ENCODE measurements at places on chromosomes 2 and 18. TPM values are rescaled to one million over a fixed set of nuclear protein-coding genes. Genes with fewer than 3 reads are reported as not detected.

GRCh38 chr2:197993363-197993762, 189.0 kb downstream of the PLCL1 start:
- H3K4me3 ChIP-seq = no peak overlapping the region
- H3K4me1 ChIP-seq = peaks cover 41% of the 10 kb centered on the region
- H3K27me3 ChIP-seq = no peaks in the 10 kb centered on the region
- peaks cover 3% of the 10 kb centered on the region for H3K36me3 ChIP-seq
- peak overlapping the region; percentile 27 for H3K27ac ChIP-seq

GRCh38 chr2:124778076-124778475, 753.0 kb downstream of the CNTNAP5 start:
- no peak overlapping the region for H3K4me3 ChIP-seq
- no peaks in the 10 kb centered on the region for H3K27me3 ChIP-seq
- no peak overlapping the region for H3K27ac ChIP-seq
- no peaks in the 10 kb centered on the region for H3K36me3 ChIP-seq
- no peak for DNase-seq
- no peaks in the 10 kb centered on the region for H3K4me1 ChIP-seq

DNA sequence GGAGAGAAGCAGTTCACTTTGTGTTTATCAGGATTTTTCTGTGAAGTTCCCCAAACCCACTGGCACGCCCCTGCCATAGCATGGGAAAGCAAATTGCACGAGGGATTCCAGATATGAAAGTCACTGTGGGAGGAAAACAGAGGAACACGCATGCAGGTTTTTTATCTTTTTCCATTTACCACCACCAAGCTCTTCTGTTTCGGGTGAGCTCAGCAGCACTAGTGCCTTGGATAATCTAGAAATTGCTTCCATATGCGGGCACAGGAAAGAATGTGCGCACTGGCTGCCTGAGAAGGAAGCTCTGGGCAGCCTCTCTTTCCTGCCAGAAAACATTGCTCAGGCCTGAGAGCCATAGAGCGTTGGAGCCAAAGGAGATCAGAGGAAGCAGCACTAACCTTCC, 65.9 kb upstream of the WIPF1 start:
- no peaks in the 10 kb centered on the region for H3K27me3 ChIP-seq
- H3K4me1 ChIP-seq = peaks cover 15% of the 10 kb centered on the region
- H3K4me3 ChIP-seq = no peak overlapping the region
- no peak overlapping the region for H3K27ac ChIP-seq

- no peaks in the 10 kb centered on the region for H3K36me3 ChIP-seq
- no peak for DNase-seq
- no peaks in the 10 kb centered on the region for H3K27me3 ChIP-seq
- no peak overlapping the region for H3K27ac ChIP-seq
- H3K4me1 ChIP-seq = peaks cover 12% of the 10 kb centered on the region
- no peak overlapping the region for H3K4me3 ChIP-seq
These were observed 4.7 kb downstream of the DSEL start for GRCh38 chr18:67511840-67512239.

GRCh38 chr2:221831051-221831450, 258.9 kb upstream of the EPHA4 start:
- no peak overlapping the region for H3K27ac ChIP-seq
- H3K4me1 ChIP-seq = no peaks in the 10 kb centered on the region
- H3K27me3 ChIP-seq = no peaks in the 10 kb centered on the region
- DNase-seq = no peak

GRCh38 chr2:108348816-108349570, 28.8 kb upstream of the SULT1C4 start:
- H3K4me3 ChIP-seq = no peak overlapping the region
- H3K4me1 ChIP-seq = peaks cover under 1% of the 10 kb centered on the region
- no peak overlapping the region for H3K27ac ChIP-seq
- H3K36me3 ChIP-seq = peaks cover 1% of the 10 kb centered on the region
- no peak for DNase-seq
- peaks cover 32% of the 10 kb centered on the region for H3K27me3 ChIP-seq

DNA sequence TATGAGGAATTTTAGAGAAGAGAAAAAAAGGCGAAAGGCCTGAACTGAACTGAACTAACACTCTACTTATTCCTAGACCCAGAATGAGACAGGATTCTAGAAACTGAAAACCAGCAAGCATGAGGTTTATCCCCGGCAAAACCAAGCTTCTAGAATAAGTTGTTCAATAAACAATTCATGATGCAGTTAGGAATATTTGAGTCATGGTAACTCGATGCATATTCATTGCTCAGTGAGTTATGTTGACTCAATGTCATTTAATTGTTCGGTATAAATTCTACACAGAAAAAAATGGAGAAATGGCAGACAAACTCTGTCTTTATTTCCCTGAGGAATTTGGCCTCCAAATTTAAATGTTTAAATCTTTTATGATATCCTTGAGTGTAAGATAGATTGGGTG, 321.5 kb downstream of the SATB2 start:
- H3K36me3 ChIP-seq = no peaks in the 10 kb centered on the region
- H3K27ac ChIP-seq = no peak overlapping the region
- H3K4me3 ChIP-seq = no peak overlapping the region
- H3K27me3 ChIP-seq = peaks cover 8% of the 10 kb centered on the region
- no peaks in the 10 kb centered on the region for H3K4me1 ChIP-seq
- DNase-seq = no peak

- H3K27ac ChIP-seq = no peak overlapping the region
- no peaks in the 10 kb centered on the region for H3K4me1 ChIP-seq
- H3K36me3 ChIP-seq = no peaks in the 10 kb centered on the region
- no peak overlapping the region for H3K4me3 ChIP-seq
- peaks cover 6% of the 10 kb centered on the region for H3K27me3 ChIP-seq
These were observed 5.3 kb upstream of the LHCGR start for GRCh38 chr2:48760826-48761225.

DNA sequence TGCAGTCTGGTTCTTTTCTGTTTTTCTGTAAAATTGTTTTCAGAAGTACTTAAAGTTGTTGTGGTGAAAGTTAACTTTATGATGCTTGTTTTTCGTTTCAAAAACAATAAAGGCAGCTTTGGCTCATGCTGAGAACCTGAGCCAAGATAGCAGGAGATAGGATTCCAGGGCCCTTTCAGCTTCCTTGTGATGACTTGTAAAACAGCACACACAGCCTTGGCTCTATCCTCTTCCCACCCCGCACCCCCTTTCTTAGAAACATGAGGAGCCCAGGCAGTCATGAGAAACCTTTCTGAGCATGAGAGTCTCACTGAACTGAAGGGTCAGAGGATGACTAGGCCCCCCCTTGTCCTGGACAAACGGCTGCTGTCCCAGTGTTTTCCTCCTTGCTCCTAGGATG, 12.4 kb upstream of the CHRNA1 start:
- H3K36me3 ChIP-seq = no peaks in the 10 kb centered on the region
- no peaks in the 10 kb centered on the region for H3K27me3 ChIP-seq
- DNase-seq = no peak
- H3K4me1 ChIP-seq = peaks cover 40% of the 10 kb centered on the region

- no peaks in the 10 kb centered on the region for H3K36me3 ChIP-seq
- no peaks in the 10 kb centered on the region for H3K27me3 ChIP-seq
- no peaks in the 10 kb centered on the region for H3K4me1 ChIP-seq
- H3K4me3 ChIP-seq = no peak overlapping the region
- no peak for DNase-seq
These were observed 181.3 kb downstream of the PID1 start for GRCh38 chr2:229089776-229090175.

GRCh38 chr2:556485-556884, 120.7 kb downstream of the TMEM18 start:
- H3K4me3 ChIP-seq = no peak overlapping the region
- no peaks in the 10 kb centered on the region for H3K36me3 ChIP-seq
- no peak overlapping the region for H3K27ac ChIP-seq

- peaks cover 2% of the 10 kb centered on the region for H3K4me1 ChIP-seq
- peaks cover 27% of the 10 kb centered on the region for H3K27me3 ChIP-seq
- peaks cover 5% of the 10 kb centered on the region for H3K36me3 ChIP-seq
- no peak for DNase-seq
These were observed 43.2 kb upstream of the KDM3A start for GRCh38 chr2:86397986-86398385.

The VWC2L gene
- total RNA-seq = not detected

The FIGN gene
- not detected for total RNA-seq

The COL3A1 gene
- 0.12 TPM for total RNA-seq

The REG3A gene
- total RNA-seq = not detected

The GPBAR1 gene
- total RNA-seq = 1.5 TPM

The ARHGAP25 gene
- 90.6 TPM for total RNA-seq

The NDC80 gene
- total RNA-seq = 8.2 TPM

Data from T-helper 17 cell (primary cell).